RPMI8226 (cell line): ENCODE measurements at places on chromosomes 3 and 15.

DNA sequence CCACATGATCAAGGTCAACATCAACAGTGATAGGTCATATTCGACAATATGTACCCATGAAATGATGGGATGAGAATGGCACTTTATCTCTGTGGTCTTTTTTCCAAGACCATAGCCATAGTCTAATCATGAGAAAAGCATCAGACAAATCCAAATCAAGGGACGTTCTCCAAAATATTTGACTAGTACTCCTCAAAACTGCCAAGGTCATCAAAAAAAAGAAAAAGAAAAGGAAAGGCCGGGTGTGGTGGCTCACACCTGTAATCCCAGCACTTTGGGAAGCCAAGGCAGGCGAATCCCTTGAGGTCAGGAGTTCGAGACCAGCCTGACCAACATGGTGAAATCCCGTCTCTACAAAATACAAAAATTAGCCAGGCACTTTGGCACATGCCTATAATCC is 318.3 kb downstream of the TAFA4 start:
- DNase-seq = no peak

DNA sequence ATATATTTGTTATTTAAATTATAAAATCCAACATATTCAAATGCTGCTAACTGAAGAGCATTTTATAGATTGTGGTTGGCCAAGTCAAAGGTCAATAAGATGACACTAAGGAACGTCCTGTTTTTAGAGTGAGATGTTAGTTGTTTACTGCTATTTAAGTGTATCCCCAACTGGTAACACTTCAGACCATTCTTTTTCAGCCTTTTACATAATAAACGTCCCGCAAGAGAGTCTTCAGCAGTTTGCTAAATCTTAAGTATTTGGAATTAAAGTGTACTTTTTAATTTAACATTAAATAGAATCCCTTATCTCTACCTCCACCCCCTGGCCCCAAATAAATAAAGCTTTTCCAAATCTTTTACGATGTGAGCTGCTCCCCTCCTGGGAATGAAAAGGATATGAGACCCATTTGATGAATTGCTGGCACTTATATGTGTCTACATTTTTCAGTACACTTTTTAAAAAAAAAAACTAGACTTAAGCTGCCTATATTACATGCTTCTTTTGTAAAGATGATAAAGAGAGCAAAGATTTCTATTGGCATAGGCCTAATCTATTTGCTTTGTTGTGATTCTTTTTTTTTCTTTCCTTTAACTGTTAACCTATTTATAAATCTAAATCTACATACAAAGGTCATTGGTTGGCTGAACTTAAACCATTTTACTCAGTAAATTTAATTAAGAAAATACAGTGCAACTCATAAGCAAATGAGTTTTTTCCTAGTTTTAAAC is 101.8 kb upstream of the SKOR1 start:
- no peak for DNase-seq

GRCh38 chr3:141844108-141844507 is 32.3 kb upstream of the ATP1B3 start:
- no peak for DNase-seq

GRCh38 chr3:13594991-13595421 is 46.1 kb downstream of the FBLN2 start:
- no peak for DNase-seq

GRCh38 chr3:72761410-72761809 is 86.8 kb downstream of the SHQ1 start:
- no peak for DNase-seq

GRCh38 chr15:59217876-59218498 is 11.3 kb downstream of the LDHAL6B start:
- no peak for DNase-seq
